ENCODE measurements at places on chromosomes 7 and 10.

GRCh38 chr7:26580711-26581110, 283.7 kb downstream of the SKAP2 start:
- no peak for DNase-seq

DNA sequence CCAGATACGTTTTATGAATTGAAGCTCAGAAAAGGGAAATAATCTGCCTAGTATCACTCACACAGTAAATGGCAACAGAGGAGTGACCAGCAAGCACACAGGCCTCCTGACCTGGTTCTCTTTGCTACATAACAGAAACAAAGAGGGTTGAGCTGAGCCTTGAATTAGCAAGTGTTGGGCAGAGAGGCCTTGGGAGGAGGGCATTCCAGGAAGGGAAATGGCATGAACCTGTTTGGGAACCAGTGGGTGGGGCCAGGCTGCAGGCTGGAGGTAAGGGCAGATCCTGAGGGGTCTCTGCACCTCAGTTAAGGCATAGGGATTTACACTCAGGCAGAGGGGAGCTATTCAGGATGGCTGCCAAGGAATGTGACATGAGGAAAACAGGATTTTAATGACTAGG, 24.8 kb upstream of the CYCS start:
- no peak for DNase-seq

DNA sequence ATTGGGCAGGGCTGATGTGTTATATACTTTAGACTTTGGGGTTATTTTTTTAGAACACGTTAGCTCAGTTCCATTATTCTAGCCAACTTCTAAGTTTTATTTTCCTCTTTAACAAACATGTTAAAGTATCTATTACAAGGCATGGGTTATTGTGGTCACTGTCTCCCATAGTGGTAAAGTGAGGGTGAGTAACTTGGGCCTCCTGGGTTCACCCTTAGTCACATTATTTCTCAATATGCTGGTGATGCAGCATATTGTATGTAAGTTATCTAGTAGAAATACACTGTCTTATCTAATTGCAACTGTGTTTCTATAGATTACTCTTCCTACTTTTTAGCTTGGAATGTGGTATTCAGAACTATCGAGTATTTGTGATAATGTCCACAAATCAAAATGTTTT, 65.9 kb downstream of the BBS9 start:
- no peak for DNase-seq

DNA sequence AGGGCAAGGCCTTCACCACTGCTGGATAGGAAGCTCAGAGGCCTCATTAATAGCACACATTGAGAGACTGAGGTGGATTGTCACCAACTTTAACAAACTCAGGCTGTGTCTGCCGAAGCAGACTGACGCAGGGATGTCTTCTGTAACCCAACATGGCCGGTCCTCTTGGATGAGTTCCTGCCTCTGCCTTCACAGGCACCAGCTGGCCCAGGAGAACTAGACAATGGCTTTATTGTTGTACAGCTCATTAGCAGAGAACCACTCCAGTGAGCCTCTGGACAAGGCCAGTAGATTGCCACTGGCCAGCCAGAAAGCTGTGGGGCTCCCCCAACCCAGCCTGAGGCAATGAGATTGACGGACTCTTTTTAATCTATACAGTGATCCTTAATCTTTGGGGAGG, 9.4 kb downstream of the NODAL start:
- no peak for DNase-seq

DNA sequence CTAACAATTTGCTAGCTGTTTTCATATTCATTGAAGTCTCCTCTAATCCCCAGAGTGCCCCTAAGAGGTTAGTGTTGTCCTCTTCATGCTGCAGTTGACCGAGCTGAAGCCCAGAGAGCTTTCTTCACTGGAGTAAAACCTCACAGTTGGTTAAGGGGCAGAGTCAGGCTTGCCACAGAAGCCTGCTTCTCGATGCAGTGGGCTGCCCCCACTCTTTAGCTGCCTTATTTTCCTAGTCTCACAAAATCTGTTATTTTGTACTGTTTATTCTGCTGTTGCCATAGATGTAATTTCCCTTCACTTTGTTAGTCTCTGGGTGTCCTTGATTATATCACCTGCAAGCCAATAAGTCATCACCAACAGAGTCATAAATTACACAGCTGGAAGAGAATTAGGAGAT, 56.3 kb upstream of the ZPBP start:
- DNase-seq: no peak

DNA sequence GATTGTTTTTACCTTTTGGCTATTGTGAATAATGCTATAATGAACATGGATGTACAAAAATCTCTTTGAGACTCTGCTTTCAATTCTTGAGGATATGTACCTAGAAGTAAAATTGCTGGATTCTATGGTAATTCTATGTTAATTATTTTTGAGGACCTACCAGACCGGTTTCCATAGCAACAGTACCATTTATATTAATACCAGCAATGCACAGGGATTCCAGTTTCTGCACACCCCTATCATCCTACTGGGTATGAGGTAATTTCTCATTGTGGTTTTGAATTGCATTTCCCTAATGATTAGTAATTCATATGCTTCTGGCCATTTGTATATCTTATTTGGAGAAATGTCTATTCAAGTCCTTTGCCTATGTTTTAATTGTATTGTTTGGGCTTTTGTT, 9.9 kb upstream of the PPP1R9A start:
- DNase-seq: no peak

Measured in stimulated activated CD4-positive, alpha-beta T cell treated with anti-CD3 and anti-CD28 coated beads, Interleukin-1b, Interleukin-23, amount 100 ng/mL, for 4 hours (primary cell).